Fibroblast of skin of right biceps (primary cell): ENCODE measurements at places on chromosomes 7 and 10.
A peak's percentile ranks its signal among the peaks of the same experiment; 100 is the strongest.

- DNase-seq = peak; percentile 14
Observed at GRCh38 chr7:84612981-84613681, 418.5 kb upstream of the SEMA3A start.

DNA sequence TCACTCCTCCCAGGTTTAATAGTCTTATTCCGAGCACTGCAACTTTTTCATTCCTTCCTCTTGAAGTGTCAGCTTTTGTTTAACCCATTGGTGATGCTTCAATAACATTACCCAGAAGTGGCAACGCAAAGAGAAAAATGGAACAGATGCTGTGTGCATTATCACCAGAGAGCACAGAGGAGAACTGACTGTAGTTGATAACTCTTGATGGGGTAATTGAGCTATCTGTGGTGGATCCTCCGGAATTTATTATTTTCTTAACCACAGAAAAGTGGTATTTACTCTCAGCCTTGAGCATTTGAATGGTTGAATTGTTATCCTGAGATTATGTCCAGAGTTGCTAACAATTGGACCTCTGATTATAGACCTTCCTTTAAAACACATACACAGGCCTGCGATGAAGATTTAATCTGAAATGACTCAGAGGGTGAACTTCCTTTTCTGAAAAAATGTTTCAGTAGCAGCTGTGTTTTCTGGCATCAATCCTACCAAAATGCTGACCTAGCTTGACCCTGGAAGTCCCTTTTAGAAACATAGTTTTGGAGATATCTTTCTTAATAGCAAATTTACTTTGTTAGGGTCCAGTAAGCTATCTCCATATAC is 1584.4 kb upstream of the LRRTM3 start:
- DNase-seq = peak; percentile 50

DNA sequence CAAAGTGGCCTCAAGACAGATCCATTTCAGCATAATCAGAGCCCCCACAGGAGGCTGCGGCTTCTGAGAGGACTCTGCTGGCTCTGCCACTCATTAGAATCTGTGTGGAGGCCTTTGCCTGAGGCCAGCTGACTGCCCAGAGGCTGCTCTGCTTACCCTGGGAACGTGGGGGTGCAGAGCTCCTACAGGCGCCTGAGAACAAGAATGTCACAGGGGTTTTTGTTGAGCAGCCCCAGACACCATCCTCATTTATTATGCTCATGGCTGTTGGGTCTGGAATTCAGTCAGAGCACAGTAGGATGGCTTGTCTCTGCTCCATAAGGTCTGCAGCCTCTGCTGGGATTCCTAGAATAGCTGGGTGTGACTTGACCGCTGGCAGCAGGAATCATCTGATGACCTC is 101.8 kb upstream of the GDF10 start:
- DNase-seq = no peak

- DNase-seq = no peak
Observed at GRCh38 chr7:93913197-93913596, 6.8 kb downstream of the GNGT1 start.

- DNase-seq = peak; percentile 65
Observed at GRCh38 chr10:103276896-103277712, at the start of gene INA. TSS of gene INA (plus strand) at chr10:103277138. CDS start at chr10:103277212, 74 bp downstream.

- no peak for DNase-seq
Observed at GRCh38 chr7:114936471-114936870, 14.6 kb downstream of the MDFIC start.

DNA sequence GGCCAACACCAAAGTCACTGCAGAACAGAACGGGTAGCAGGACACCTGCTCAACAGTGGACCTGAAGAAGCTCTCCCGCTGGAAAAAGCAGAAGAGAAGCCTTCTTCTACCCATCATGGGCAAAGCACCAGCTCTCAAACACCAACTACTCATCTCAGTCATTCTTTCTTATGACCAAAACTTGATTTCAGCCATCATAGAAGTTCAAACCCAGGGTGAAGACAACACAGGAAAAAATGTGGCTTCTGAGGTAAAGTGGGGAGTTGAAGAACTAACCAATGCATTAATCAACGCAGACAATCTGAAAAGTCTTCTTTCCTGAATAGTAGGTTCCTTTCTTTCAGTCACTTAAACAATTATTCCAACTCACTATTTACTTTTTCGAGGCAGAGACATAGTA is 83.3 kb downstream of the ELMO1 start:
- DNase-seq = no peak

DNA sequence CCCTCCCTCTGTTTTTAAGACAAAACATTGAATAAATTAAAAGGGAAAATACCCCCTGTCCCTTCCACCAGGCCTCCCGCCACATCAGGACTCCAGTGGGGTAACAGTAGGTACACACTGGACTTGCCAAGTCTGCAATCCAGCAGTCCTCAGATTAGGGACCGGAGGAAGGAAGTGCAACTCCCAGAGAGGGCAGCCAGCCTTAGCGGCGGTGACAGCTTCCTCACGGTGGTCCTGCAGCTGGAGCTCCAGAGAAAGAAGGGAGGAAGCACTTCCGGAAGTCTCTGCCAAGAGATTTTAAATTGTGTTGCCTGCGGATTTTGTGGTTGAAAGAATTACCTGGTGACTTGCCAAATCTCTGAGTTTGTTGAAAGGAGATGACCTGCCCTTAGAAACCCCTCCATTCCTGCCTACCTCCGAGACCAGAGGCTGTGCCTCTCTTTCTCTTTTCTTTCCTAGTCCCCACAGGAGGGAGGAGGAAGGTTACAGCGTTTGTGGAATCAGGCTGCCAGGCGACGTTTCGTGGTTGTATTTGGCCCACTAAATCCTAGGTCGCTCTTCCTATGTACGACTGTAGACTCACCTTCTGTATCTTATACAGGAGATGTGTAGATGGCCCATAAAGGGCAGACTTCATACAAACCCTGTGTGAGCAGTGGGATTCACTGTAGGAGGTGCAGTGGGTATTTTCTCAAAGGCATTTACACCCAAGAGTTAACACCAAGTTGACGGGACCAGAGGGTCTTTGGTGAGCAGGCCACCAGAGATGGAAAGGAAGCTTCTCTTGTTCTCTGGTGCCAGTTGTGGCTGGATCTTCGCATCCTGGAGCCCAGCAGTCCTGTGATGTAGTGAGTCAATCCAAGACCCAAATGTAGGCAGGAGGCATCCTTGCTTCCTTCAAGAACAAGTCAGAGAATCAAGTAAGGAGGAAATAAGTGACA is 77.9 kb downstream of the INSIG1 start:
- peak; percentile 43 for DNase-seq

DNA sequence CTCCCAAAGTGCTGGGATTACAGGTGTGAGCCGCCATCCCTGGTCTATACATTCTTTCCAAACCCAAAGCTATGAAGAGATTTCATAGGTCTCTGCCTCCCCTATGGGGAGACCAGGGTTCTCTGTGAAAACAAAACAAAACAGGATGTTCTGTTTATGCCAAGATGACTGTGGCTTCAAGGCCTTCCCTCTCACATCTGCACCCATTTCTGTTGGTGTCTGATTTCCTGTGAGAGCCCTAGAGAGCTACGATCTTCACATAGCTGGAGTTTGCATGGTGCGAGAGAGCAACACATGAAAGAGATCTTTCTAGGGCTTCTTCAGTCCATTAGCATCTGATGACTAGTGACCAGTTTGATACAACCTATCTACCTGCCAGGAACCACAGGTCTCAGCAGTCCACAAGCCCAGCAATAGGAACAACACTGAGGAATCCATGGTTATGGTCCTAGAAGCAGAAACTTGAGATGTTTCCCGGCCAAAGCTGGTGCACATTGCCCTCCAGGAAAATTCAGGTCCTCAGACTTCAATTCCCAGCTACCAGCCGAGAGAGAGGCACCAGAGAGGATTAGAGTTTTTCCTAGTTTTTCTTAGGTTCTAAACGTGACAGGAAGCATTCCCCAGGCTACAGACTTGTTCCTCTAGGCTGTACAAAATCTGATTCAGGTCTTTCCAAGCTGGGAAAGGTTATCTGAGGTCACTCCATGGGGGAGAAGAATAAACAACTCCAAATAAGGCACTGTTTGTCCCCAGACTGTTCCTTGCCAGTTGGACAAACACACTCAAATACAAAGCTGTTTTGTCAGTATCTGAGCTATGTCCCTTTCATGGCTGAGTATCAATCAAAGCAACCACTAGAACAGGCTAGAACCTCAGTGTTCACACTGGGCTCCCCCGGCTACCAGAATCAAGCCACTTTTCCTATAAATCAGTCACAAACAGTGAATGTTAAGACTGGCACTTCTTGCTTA is 259.7 kb downstream of the CALN1 start:
- DNase-seq = no peak

- DNase-seq = no peak
Observed at GRCh38 chr10:105266966-105267539, 626.0 kb downstream of the SORCS3 start.

- no peak for DNase-seq
Observed at GRCh38 chr10:128144547-128144946, 18.3 kb upstream of the MKI67 start.

DNA sequence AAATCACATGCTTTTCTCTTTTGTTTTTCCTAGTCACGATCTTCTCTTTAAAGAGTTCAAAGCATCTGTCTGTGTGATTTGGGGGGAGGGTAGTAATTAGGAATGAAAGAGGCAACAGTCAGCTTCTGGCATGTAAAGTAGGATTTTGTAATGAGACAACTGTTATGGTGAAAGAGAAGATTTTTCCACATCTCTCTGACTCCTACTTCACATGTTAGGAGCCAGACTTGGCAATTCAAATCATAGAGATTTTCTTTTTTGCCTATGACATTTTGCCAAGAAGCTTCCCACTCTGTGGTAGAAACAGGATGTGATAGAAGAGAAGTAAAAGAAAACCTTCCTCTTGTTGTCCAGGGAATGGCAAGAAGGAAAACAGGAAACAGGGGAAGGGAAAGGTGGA is 38.3 kb upstream of the KLHL7 start:
- DNase-seq = peak; percentile 66

DNA sequence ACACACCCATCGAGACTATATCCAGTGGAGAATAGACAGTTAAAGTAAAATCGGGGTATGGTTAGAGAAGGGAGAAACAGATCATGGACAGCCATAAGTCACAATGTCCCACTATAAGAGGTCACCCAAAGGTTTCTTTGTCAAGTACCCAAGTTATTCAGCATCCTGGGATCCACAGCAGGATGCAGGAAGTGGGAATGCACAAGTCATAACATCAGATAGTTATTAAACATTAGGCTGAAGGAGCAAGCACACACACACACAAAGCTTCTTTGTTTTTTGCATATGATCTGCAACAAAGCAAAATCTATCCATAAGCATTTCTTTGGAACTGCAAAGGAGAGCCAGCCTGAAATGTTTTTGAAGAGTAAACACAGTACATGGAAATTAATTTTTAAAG is 111.6 kb downstream of the NOC3L start:
- no peak for DNase-seq

DNA sequence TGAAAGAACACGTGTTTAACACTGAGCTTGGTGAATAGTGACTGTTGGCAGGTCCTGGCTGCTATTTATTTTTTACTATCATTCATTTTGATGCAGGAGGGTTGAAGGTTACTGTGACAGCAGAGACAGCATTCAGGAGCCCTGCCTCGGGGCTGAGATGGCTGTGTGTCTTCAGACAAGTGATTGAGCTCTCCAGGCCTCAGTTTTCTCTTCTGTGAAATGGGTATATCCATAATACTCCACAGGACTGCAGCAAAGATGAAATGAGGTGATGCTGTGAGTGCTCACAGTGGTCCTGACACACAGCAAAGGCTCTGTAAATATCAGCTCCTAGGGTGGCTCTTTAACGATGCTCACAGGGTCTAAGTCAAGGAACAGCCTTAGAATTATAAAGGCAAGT is 295.2 kb downstream of the GFRA1 start:
- no peak for DNase-seq

- DNase-seq = no peak
Observed at GRCh38 chr10:112807013-112807412, 143.0 kb upstream of the TCF7L2 start.

DNA sequence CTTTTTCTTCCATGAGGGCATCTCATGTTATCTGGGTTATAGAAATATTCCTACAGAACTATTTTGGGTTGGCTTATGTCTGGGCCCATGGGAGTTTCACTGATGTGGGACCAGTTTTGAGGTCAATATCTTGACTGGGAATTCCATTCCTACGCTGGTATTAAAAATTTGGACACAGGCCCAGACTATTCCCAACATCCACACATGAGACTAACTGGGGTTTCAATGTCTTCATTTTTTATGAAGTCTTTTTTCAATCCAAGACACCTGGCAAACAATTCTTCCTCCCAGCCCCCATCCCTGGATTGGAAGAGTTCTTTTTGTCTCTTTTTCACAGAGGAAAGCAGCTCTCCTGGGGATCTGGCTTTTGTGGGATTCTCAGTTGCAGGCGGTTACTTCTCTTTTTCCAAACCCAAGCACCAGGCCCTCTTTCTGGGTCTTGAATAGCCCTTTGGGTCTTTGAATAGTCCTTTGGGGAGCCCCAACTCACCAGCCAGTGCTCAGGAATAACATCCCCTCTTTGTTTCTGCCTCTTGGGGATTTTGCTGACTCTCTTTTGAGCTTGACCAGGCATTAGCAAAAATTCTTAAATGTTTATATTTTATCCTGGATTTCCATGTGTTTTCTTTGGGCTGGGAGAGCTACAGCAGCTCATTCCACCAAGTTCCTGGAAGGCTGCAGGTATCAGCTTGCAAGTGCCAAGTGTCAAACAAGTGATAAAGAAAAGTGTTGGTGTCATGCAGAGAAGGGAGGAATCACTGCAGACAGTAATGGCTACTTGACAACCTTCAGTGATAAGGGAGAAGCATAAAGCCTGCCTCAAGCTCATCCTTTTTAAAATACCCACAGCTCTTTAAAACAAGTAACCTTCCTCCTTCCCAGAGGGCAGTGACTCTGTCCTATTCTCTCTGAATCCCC is 234.3 kb downstream of the ADAM12 start:
- peak; percentile 77 for DNase-seq

DNA sequence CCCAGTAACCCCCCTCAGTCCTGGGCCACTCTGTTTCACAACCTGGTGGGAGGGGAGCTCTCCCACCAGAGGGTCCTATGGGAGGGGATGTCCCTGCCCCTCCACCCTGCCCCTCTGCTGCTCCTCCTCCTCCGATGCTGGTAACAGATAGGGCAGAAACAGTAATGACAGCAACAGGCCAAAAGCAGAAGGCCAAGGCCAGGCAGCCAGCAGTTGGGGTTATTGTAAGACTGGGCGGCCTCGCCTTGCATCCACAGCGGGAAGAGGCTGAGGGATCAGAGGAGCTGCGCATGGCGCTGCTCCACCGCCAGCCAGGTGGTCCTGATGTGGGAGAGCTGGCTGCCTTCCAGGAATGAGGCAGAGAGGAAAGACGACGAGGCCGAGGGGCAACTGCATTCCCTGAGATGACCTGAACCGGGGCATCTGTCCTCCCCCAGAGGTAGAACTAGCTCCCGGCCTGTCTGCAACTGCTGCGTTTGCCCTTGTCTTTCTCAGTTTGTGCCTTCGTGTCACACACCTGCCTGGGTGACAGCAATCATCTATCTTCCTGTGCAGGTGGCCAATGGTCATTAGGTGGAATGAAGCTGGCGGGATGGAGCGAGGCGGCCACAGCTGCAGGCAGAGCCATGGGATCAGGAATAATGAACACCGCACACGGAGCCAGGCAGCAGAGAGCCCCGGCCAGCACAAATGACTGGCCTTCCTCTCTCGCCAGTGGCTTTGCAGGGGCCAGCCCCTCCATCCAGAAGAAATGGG is 54.0 kb upstream of the CACUL1 start:
- DNase-seq = no peak
